Body of pancreas (tissue), 4 donors: ENCODE measurements at places on chromosomes 11 and 22. TPM values are rescaled to one million over a fixed set of nuclear protein-coding genes. Genes with fewer than 3 reads are reported as not detected.

DNA sequence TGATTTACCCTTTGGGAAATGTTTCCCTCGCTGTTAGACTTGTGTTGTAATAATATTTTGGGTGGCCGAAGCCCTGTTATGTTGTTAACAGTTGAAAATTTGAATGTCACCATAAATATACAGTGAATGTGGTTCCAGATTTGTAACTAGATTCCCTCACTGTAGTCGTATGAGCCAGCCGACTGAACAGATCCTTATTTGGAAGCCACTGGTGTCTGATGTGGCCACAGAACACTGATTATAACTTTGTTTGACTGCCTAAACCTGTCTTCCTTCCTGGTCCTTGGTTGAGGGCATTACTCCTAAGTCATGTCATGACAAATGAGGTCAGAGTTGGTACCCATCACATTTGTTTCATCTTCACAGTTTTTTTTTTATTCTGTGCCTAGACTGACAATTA lies 45.4 kb downstream of the YAP1 start:
- H3K4me3 ChIP-seq = no peak overlapping the region
- H3K27me3 ChIP-seq = no peaks in the 10 kb centered on the region
- peaks cover 16% of the 10 kb centered on the region for H3K4me1 ChIP-seq

- H3K4me3 ChIP-seq = no peak overlapping the region
- no peak for DNase-seq
- H3K36me3 ChIP-seq = no peaks in the 10 kb centered on the region
Measured at GRCh38 chr11:33912405-33913361, 20.8 kb upstream of the LMO2 start.

NXPE1 gene
- not detected for total RNA-seq

DNA sequence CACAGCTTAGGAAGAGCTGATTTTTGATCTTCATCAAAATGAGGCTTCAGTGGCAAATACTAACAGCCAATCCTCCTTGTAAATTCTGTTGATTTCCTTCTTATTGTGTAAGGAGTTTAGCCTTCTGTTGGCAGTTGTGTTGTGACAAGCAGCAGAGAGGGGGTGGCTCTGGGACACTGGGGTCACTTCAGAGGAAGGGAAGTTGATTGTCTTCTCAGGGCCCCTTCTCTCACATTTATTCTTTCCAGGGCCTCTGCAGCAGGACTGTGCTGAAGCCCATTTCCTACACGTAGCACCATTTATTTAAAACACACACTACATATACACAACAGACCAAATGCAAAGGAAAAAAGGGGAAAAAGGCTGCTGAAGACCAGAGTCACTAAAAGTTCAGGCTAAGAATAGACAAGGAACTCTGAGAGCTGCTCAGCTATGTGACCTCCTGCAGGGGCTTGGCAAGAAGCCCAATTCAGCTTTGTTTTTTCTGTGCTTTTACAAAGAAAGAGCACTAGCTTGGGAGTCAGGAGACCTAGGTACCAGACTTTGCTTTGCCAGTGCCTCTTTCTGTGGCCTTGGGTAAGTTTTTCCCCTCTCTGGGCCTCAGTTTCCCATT lies 28.3 kb upstream of the UPB1 start:
- H3K27ac ChIP-seq = peak overlapping the region; percentile 27
- H3K36me3 ChIP-seq = no peaks in the 10 kb centered on the region
- H3K4me3 ChIP-seq = no peak overlapping the region

DNA sequence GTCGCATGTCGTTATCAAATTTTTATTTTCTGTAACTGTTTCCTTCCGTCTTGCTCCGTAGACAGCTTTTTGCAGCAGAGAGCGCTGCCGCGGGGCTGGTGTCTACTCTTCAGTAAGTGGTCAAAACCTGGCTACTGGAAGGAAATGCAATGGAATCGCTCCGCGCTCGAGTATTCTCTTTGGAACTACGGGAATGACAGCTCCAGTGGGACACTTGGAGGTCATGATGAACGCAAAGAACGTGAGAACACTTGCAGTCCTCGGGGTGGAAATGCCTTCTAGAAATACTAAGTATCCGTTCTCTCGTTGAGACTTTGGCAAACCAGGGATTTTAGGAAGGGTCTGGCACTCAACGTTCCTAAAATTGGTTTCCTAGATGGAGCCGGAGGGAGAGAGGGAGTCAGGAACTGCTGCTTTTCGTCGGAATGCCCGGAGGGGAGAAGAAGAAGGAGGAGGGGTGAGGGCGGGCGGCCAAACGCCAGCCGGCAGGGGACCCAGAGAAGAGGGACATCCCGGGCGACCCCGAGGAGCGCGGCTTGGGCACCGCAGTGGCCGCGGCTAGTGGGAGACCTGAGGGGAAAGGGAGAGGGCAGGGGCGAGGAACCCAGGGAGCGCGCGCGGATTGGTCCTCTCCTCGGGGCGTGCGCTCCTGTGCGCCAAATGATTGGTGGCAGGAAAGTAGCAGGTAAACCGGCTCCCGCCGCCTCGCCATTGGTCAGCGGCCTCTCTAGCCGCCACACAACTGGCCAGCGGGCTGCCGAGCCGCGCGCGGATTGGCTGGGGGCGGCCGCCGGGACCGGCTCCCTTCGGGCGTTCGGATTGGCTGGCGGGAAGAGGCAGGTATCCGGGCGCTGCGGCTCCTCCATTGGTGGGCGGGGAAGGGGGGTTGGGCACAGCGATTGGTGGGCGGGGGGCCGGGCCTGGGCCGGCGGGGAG lies 490 bp upstream of the BMAL1 start:
- H3K4me1 ChIP-seq = peaks cover 29% of the 10 kb centered on the region
- peak overlapping the region; percentile 41 for H3K4me3 ChIP-seq
- no peaks in the 10 kb centered on the region for H3K36me3 ChIP-seq
- no peaks in the 10 kb centered on the region for H3K27me3 ChIP-seq
- DNase-seq = peak; percentile 98
